Activated CD4-positive, alpha-beta T cell treated with anti-CD3 and anti-CD28 coated beads, Interleukin-10, Interleukin-2, amounts not matched to agents 100 ng/mL and 50 ng/mL, durations not matched to agents 16 hours and 8 hours (primary cell): ENCODE measurements at places on chromosomes 2 and 18.

DNA sequence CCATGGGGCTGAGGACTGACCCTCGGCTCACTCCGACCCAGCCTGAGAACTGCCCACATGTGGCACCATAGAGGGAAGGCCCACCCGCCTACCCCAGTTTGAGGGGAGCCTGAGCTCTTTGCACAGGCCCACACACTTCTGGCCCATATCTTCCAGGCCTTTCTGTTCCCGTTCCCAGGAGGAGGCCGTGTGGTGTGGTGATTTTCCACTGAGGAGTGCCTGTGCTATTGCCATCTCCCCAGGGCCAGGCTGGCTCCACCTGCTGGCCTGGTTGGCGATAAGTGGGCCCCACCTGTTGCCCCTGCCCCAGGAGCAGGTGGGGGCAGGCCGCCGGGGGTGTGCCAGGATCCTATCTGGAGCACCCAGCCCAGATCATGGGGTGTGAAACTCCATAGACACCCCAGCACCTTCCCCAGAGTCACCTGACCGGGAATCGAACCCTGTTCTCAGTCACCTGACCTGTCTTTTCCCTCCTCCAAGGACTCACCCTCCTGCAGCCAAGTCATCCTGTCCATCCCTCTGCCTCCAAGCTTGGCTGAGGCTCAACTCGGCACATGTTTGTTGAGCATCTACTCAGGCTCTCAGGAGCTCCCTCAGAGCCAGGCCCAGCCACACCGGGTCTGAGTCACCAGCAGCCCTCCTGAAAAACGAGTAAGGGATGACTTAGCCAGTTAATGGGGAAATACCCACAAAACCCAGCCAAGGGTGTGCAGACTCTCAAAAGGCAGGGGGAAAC lies 120.1 kb downstream of the CYP26B1 start:
- DNase-seq = no peak

- DNase-seq = no peak
Measured at GRCh38 chr2:202736826-202737225, 102.1 kb downstream of the FAM117B start.

DNA sequence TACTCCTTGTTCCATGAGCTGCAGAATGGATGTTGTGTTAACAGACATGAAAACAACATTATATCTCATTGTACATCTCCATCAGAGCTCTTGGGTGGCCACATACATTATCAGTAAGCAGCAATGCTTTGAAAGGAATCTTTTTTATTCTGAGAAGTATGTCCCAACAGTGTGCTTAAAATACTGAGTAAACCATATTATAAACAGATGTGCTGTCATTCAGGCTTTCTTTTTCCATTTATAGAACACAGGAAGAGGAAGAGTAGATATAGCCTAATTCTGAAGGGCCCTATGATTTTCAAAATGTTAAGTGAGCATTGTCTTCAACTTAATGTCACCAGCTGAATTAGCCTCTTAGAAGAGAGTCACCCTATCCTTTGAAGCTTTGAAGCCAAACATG lies 44.3 kb upstream of the CABYR start:
- no peak for DNase-seq

GRCh38 chr18:31649978-31650719 lies 34.2 kb downstream of the B4GALT6 start:
- peak; percentile 9 for DNase-seq

DNA sequence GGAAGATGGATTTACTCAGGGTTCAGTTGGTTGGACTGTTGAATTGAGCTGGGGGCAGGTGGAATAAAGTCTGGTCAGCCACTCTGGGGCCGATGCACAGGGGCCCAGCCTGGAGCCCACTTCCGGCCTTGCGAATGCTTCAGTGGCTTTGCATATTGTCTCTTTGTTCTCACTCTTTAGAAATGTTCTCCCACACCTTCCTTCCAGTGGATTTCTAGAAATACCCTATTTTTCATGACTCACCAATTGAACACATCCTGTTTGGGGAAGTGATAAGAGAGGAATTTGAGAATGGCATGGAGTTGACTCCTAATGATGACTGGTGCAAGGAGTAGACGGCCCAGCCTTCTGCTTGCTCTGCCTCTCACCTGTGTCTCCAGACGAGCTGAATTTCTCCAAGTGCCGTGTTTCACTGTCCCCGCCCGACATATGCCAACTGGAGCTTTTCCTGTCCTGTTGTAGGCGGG lies 28.1 kb downstream of the ASAP2 start:
- DNase-seq = no peak

GRCh38 chr2:148876202-148876594 lies 1.2 kb downstream of the KIF5C start:
- peak; percentile 11 for DNase-seq

- DNase-seq = no peak
Measured at GRCh38 chr2:1718339-1719220, 25.7 kb downstream of the PXDN start.

GRCh38 chr2:69242651-69243051 lies 144.4 kb downstream of the GFPT1 start:
- DNase-seq = no peak

DNA sequence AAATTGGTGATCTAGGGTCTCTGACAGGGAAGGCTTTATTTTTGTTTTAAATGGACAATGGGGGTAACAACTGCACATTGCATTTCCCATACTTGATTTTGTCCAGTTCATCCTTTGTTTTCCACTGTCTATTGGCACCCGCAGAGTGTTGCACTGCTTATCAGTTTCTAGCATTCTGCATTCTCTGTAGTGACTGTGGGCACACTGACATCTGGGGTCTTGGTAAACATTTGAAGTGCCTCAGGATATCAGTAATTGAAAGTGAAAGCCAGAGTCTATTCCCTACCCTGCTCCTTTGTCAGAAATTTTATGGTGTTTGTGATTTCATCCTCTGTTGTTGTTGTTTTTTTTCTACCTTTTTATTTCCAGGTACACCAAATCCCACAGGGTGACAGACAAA lies 132.1 kb upstream of the EPC2 start:
- no peak for DNase-seq

GRCh38 chr2:112916625-112917247 lies 5.8 kb downstream of the IL37 start:
- DNase-seq = peak; percentile 61
